Temporal lobe (tissue), 4 donors: ENCODE measurements at places on chromosomes 1 and 21. TPM values are rescaled to one million over a fixed set of nuclear protein-coding genes. Genes with fewer than 3 reads are reported as not detected.

Gene SPRR2F
- total RNA-seq = not detected

Gene RNU1-2
- 73,230 TPM for total RNA-seq

Gene FHAD1
- total RNA-seq = 1.7 TPM

Gene KLHL20
- 25.1 TPM for total RNA-seq

Gene TTLL7
- total RNA-seq = 108 TPM

Gene TDRD5
- 1.2 TPM for total RNA-seq

Gene TOMM40L
- 19.7 TPM for total RNA-seq

Gene WRAP73
- 14.0 TPM for total RNA-seq

Gene FMOD
- 2.2 TPM for total RNA-seq

Gene GON4L
- 35.7 TPM for total RNA-seq

Gene PTPRU
- 29.7 TPM for total RNA-seq

Gene CLCNKA
- not detected for total RNA-seq

Gene SERTAD4
- total RNA-seq = 6.1 TPM

Gene NBPF14
- total RNA-seq = 7.6 TPM
